Epithelial cell of proximal tubule (primary cell): ENCODE measurements at places on chromosomes 6 and 20.
A peak's percentile ranks its signal among the peaks of the same experiment; 100 is the strongest.

DNA sequence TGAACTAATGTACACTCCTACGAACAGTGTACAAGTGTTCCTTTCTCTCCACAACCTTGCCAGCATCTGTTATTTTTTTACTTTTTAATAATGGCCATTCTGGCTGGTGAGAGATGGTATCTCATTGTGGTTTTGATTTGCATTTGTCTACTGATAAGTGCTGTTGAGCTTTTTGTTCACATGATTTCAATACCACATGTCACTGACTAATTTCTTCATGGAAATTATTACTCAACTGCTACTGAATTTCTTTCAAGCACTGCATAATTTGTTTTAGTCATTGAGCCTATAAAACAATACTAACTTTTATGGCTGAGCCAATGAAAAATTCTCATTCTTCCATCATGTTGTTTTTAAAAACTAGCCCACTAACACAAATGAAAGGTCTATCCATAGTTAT, 115.4 kb downstream of the FRK start:
- DNase-seq = no peak

GRCh38 chr20:59782986-59783640, 150.3 kb downstream of the SYCP2 start:
- DNase-seq = no peak

DNA sequence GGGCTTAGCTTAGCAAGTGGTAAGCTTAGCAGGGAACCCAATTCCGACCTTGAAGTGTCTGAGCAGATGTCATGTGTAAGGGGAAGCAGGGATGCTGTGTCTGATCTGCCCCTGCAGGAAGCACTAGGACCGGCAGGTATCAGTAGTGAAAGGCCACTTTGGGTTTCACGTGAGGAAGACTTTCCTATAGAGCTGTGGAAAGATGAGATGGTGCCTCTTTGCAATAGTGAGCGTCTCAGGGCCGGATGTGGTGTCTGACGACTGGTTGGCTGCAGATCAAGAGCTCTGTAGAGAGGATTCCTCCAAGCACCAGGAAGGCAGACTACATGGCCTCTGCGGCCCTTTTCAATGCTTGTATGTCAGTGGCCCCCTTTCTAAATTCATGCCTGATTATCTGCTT, 98.3 kb downstream of the TIAM2 start:
- no peak for DNase-seq

DNA sequence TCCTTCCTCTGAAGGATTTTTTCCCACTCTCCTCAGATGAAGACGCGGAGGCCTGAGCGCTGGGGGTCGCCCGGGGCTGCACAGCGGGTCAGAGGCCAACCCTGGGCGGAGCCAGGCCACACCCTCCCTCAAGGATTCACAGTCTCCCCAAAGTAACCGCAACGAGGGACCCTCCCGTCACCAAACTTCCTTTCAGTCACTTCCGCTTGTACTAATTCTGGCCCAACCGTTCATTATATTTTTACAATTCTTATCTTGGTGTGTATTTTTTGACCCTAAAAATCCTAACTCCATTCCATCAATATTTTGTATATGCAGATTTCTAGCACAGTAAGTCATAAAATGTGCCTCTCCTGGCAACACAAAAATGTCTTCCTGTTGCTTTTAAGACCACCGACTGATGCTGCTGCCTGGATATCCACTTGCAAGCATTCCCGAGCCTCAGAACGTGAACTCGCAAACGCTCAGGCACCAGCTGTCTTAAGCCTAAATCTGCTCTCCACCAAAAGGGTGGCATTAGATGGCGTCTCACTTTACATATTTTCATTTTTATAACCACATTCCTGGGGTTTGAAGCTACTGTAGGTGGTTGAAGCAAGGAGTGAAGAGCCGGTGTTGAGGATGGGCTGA, 128.0 kb downstream of the DLL1 start:
- DNase-seq = no peak

GRCh38 chr20:986733-987355, 15.3 kb downstream of the RSPO4 start:
- no peak for DNase-seq

DNA sequence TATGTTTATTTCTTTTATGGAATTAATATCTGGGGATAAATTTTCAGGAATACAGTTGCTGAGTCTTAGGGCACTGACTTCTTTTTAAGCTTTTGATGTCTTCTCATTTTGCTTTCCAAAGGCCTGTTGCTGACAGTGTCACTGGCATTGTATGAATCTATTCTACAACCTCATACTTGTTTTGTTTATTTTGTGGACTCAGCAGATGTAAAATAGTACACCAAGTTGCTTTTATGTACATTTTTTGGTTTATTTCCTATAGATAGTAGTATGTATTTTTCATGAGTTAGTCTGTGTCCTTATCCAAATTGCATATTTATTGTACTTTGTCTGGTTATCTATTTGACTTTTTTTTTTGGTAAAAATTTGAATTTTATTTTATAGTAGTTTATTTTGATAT, 35.0 kb downstream of the FAM162B start:
- DNase-seq = no peak

DNA sequence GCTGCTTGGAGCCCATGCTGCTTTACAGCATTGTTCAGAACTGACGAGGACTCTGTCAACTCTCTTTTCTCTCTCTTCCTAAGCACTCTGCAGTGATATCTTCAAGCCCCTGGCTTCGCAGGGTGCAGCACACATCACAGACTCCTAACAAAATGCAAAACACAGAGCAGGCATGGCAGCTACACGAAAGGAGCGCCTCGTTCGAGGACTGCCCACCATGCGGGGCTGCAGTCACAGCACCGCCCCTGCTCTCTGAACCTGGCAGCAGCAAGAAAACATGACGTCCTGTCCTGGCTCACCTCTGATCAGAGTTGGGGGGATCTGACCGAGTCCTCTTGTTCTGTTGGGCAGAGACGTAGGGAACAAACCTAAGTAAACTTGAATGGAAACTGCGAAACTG, 281.7 kb downstream of the CDH26 start:
- DNase-seq = no peak

- no peak for DNase-seq
These were observed 412.6 kb upstream of the PLCB4 start for GRCh38 chr20:8656335-8656734.

GRCh38 chr6:157535340-157536222, 154.6 kb downstream of the ZDHHC14 start:
- DNase-seq = peak; percentile 87

- DNase-seq = no peak
These were observed 3.9 kb downstream of the NR2E1 start for GRCh38 chr6:108169464-108170331.

GRCh38 chr6:76247527-76247926, 175.1 kb upstream of the IMPG1 start:
- DNase-seq = no peak

GRCh38 chr20:53050338-53050737, 78.2 kb downstream of the TSHZ2 start:
- DNase-seq = no peak

- no peak for DNase-seq
These were observed 72.3 kb downstream of the GRM4 start for GRCh38 chr6:34073540-34073939.

DNA sequence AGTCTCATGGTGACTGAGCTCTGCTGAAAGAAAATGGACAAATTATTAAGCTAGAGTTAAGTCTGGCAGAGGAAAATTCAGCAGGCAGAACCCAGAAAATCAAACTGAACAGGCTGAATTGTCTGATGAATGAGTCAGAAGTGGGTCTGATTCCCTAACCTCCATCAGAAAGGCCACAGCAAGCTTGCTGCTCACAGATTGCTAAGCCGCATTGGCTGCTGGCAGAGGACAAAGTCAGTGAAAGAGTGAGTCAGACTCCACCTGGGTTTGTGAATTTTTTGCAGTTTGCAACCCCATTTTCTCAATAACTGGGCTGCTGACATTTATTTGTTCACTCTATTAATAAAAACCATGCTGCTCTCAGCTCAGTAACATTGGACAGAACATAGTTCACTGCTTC, 191.3 kb downstream of the EPM2A start:
- DNase-seq = peak; percentile 25

DNA sequence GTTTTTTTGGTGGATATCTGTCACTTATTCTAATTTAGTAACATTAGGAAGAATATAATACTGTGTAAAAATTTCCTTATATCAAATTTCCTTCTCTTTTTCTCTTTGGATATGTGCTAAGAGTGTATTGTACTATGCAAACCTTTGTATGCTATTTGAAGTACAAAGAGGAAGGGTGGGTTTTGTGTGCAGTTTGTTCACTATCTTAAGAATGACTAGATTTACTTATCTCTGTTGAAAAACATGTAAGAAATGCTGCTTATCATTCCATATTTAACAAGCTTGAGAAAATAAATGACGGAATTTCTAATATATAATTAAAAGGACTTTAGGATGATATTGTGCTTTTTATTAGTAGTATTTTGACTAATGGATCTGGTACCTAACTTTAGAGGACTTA, 13.1 kb downstream of the CD2AP start:
- DNase-seq = no peak

DNA sequence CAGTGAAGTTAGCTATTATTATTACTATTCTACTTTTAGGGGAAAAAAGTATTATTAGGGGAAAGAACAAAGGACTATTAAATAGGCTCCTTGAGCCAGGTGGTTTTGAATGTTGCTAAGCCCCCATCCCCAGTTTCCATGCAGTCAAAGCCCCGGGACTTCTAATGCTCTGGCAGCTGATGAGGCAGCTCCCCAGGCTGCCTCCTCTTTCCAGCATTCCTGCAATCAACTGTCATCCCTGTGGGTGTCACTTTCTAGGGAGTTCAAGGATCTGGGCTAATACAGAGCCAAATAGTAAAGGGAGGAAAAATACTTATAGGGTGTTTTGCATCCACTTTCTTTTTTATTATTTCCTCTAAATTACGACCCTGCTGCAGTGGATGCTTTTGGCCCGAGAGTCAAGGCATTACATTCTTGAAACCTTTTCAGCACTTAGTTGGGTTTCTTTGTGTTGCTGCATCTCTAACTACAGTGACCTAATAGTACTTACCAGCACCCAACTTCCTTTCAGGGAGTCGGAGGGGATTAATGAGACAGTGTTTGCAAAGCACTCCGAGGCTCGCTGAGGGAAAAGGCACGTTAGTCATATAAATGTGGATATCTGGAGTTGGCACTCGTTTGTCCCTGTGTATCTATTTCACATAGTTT, 303.9 kb upstream of the MAP3K7 start:
- DNase-seq = no peak

DNA sequence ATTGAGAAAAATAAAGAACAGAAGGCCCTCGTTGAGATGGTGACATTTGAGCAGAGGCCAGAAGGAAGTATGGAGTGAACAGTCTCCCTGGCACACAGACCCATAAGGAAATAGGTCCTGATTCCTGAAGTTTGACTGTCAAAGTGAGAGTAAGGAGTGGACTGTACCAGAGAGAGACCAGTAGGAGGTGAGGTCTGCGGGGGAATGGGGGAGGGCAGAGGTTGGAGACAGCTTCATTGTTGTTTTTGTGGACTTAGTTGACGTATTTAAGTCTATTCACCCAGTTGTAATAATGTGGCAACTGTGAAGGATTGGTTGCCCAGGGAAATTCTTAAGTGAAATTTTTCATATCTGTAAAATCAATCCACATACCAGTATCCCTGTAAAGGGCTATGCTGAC, 110.7 kb downstream of the TFAP2B start:
- DNase-seq = no peak

GRCh38 chr6:165732696-165733488, 69.9 kb upstream of the PDE10A start:
- no peak for DNase-seq

GRCh38 chr6:170092826-170093225, 198.1 kb downstream of the DLL1 start:
- DNase-seq = no peak

DNA sequence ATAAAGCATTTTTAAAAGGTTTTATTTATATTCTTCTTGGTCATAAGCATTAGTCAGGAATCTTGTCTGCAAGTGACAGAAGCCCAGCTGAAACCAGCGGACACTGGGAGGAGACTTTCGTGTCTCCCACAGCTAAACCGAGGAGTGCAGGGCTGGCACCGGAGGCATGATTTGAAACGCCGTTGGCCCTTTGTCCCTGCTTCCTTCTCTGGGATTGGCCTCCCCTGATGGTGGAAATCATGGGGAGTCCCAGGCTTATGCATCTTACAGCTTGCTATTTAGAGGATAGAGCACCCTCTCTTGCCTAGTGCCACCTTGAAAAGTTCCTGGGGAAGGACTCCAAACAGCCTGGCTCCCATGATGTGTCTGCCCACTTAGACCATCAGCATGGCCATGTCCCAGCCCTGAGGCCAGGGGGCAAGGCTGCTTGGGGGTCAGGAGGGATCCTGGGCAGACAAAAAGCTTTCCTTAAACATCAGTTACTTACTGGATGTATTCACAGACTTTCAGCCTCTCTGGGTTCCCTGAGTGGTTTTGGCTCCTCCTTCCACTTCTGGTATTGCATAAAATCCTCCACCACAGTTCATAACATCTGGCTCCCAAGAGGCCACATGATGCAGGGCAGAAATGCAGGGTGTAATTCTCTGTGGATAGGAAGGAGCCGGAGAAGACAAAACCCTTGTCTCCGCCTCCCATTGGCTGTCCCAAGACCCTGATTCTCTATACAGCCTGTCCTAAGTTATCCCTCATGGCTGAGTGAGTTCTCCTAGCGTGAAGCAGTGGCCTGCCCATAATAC, 49.3 kb upstream of the INSM1 start:
- DNase-seq = no peak

- DNase-seq = no peak
These were observed 12.0 kb downstream of the CEBPB start for GRCh38 chr20:50202677-50203076.

DNA sequence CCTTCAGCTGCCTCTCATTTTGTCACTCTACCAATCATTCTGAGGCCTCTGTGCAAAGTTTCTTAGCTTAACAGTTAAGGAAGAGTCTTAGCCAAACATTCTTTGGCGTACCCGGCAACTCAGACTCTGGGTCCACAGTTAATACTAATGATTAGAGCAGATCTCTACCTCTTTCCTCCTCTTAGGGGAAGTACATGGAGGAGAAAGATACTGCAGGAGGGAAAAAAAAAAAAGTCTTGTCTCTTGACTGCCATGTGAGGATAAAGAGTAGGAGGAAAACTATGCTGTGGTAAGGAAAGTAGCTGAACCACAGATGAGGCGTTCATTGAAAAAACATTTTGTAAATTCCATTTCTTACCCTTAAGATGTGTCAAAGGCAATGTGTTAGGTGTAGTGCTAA, 44.0 kb upstream of the MARCKS start:
- DNase-seq = no peak

GRCh38 chr20:61757678-61758563, 307.8 kb downstream of the TAF4 start:
- DNase-seq = peak; percentile 18

DNA sequence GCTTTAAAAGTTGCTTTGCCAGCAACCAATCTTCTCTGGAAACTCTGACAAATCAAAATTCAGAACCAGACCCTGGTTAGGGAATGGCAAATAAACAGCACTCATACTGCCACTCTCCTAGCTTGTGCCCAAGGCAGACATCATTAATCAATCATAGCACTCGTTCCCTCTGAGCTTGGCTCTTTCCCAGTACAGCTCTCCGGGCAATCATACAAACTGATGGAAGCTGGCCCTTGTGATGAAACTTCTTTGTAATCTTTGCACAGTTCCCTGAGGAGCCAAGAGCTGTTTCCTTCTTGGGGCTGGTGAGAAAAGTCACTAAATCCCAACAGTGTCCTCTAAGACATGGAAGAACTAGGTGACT, 34.7 kb downstream of the KIAA1755 start:
- DNase-seq = no peak
